ENCODE measurements at places on chromosomes 12 and 14.

DNA sequence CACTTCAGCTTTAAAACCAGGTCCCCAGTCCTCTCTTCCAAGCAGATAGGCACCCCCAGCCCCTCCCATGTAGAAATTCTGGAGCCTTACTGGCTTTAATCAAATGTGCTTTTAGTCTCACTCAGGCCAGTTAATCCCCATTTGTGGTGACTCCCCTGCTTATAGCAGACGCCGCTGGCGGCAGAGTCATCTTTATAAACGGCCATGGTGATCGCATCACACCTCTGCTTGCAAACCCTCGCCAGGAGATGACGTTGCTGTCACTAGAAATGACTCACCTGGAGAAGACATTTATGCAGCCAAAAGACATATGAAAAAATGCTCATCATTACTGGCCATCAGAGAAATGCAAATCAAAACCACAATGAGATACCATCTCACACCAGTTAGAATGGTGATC is 369.3 kb downstream of the VRK1 start:
- no peak for DNase-seq

GRCh38 chr12:92073094-92073493 is 72.6 kb downstream of the BTG1 start:
- no peak for DNase-seq

DNA sequence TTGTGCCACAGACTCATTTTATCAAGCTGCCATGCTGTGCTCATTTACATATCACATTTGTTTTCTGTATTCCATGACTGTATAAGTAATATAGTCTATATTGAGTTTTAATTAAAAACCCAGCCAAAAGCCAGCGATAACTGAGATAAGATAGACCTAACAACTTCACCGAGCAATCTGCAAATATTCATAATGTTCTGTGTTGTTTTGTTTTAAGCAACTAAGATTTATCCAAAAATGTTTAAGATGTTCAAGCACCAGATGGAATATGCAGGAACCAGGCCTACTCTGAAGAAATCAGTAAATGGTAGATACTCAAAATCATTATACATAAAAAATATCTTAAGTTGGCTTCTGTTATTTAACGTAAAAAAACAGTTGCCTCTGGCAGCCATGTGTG is 295.3 kb downstream of the ITPR2 start:
- DNase-seq: no peak

DNA sequence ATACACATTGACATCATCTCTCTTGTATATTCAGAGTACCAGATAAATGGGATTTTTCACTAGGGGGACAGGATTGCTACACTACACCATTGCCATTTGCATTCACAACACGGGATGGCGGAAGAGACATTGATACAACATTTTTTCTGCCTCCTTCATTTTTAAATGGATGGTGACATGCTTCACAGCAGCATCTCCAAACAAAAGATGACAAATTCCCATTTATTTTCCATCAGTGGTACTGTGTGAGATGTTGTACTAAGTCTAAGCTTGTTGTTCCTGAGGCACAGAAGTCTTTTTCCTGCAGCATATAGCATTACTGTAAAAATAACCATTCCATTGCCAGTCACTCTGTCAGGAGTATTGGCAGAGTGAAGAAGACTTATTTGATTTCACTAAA is 912.7 kb downstream of the NRXN3 start:
- no peak for DNase-seq

DNA sequence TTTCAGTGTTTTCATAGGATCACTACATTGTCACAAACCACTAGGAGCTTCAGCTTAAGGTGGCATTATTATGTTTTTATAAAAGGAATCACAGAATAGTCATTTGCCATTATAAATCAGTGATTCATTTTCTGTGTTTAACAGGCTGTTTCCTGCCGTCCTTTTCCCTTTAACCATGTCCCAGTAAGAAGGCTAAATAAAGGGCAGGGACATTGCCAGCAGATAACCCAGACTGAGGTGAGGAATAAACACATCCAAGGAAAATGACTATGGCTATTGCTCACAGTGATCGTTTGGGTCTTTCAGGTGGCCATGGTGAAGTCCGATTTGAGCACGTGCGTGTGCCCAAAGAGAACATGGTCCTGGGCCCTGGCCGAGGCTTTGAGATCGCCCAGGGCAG is 17.9 kb upstream of the ALDH2 start:
- DNase-seq: no peak

DNA sequence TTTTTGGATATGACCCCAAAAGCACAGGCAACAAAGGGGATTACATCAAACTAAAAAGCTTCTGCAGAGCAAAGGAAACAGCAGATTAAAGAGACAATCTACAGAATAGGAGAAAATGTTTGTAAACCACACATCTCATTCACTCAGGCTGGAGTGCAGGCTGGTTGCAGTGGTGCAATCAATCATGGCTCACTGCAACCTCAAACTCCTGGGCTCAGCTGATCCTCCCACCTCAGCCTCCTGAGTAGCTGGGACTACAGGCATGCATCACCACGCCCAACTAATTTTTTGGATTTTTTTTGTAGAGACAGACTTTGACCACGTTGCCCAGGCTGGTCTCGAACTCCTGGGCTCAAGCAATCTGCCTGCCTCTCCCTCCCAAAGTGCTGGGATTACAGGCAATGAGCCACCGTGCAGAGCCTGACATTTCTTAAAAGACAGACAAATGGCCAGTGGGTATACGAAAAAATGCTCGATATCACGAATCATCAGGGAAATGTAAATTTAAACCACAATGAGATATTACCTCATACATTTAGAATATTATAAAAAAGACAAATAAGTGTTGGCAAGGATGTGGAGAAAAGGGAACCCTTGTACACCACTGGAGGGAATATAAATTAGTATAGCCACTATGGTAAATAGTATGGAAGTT is 9.8 kb downstream of the NCKAP5L start:
- no peak for DNase-seq

GRCh38 chr14:58488550-58488949 is 61.0 kb downstream of the KIAA0586 start:
- DNase-seq: no peak

DNA sequence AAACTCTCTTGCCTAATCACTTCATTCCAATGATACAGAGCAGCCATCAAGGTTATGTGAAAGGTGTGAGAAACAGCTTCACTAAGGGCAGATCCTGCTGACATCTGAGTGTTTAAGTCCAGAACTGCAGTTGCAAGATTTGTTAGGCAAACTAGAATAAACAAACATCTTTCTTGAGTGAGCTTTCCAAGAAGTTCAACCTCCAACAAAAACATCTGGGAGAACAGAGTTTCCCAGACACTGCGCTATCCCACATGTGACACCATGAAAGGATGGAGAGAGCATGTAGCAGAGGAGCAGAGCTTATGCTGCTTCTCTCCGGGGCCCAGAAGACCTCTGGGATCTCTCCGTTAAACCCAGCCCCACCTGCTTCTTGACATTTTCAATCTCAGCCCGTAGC is 5.6 kb downstream of the KRT76 start:
- DNase-seq: no peak

GRCh38 chr12:63302269-63302940 is 151.4 kb upstream of the AVPR1A start:
- no peak for DNase-seq

GRCh38 chr12:42309996-42310395 is 15.9 kb downstream of the ZCRB1 start:
- no peak for DNase-seq

GRCh38 chr12:54522243-54522642 is 24.7 kb downstream of the NCKAP1L start:
- DNase-seq: no peak

GRCh38 chr12:104478396-104479122 is 21.8 kb downstream of the CHST11 start:
- no peak for DNase-seq

- DNase-seq: peak; percentile 85
These were observed 143.7 kb upstream of the FRMD6 start for GRCh38 chr14:51507906-51508511.

DNA sequence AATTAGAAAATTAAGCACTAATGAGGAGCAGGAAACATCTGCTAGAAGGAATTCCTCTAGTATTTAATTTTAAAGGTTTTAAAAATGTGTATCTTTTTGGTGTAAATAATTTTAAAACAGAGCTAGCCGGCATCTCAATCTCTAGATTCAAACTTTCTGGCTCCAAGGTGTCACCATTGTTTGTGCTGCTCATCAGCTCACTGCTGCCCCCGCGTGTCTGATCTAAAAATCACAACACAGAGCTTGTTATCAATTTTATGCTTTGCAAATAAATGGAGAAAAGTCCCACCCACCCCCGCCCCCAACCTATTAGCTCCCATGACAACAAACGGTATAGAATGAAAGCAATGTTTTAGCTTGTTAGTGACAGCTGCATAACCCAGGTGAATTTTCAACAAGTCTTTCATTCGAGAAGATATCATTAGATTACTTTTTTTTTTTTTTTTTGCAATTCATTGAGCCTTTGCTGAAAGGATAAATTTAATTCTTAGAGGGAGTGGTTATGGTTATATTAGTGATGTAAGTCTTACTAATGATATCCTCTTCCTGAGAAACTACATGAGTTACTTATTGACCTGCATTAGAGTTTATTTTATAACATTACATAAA is 11.3 kb upstream of the ABHD12B start:
- DNase-seq: peak; percentile 72

GRCh38 chr12:103308396-103308795 is 187.4 kb downstream of the C12orf42 start:
- DNase-seq: no peak

DNA sequence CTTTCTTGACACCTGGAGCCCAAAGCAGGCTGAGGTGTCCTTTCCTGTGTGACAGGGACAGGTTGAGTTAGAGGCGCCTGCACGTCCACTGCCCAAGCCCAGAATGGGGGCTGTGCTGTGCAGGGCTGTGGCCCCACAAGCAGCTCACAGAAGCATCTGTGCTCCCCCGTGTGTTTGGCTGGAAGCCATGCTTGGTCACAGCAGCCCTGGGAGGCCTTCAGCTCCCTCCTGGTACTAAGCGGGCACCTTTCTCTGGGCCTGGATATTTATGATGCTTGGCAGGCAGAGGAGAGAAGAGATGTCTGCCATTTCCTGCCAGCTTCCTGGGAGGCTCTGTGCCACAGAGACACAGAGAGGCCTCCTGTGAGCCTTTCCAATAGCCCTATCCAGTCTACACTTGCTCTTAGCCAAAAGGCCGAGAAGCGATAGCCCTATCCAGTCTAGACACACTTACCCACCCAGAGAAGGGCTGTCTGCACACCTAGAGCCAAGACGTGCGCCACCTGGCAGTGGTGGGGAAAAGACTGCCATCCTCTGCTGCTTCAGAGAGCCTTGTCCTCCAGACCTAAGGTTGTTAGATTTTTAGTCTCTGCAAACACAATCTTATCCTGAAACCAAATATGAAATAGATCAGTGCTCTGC is 117.4 kb downstream of the GCH1 start:
- DNase-seq: no peak

GRCh38 chr12:103758310-103759089 is 82.5 kb downstream of the NT5DC3 start:
- DNase-seq: no peak

GRCh38 chr12:50453872-50454271 is 50.9 kb upstream of the DIP2B start:
- DNase-seq: no peak

DNA sequence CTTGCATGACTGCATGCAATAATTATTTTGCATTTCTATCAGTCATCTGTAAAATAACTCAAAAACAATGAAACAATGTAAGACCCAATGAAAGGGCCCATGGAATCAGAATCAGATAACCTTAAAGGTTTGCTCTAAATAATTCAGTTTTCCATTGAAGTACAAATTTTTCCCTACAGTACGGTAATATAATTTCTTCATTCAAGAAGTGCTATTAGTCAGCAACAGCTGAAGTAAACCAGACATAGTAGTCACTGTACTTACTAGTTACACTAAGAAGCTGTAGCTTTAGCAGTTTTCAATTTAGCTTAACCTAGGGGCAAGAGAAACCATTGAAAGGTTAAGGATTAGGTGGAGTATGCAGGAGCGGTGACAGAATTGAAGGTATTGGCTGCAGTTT is 43.5 kb downstream of the BCAT1 start:
- DNase-seq: no peak

DNA sequence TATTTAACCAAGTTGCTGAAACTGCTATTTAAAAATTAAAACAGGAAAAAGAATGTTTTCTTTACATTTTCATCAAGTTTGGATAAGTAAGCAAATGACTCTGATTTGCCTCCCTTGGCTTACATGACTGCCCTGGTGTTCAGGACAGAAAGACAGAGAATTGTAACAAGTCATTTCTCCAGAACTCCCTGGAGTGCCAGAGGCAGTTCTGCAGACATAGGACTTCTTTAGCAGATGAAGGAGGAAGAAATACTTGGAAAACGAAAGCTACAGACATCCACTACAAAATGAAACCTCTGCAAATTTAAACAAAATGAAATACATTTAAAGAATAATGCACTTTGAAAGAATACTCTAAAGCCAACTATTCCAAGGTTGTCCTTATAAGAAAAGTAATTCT is 253.9 kb downstream of the LRFN5 start:
- no peak for DNase-seq

DNA sequence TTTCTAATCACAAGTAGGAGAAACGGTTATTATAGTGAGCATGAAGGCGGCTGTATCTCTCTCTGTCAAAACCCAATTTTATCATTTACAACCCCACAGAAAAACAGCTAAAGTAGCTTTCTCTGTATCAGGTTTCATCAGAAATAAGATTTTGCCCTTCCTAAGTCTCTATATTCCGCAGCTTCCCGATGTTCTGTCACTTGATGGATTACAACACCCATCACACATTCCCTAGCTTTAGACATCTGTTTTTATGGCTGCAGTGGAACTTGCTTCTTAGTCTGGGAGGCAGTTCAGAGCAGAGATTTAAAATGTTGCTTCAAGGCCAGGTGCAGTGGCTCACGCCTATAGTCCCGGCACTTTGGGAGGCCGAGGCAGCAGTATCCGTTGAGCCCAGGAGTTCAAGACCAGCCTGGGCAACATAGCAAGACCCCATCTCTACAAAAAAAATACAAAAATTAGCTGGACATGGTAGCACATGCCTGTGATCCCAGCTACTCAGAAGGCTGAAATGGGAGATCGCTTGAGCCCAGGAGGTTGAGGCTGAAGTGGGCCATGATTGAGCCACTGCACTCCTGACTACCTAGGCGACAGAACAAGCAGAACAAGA is 27.6 kb upstream of the FOXN3 start:
- no peak for DNase-seq

GRCh38 chr14:88411039-88411438 is 25.6 kb downstream of the SPATA7 start:
- no peak for DNase-seq

DNA sequence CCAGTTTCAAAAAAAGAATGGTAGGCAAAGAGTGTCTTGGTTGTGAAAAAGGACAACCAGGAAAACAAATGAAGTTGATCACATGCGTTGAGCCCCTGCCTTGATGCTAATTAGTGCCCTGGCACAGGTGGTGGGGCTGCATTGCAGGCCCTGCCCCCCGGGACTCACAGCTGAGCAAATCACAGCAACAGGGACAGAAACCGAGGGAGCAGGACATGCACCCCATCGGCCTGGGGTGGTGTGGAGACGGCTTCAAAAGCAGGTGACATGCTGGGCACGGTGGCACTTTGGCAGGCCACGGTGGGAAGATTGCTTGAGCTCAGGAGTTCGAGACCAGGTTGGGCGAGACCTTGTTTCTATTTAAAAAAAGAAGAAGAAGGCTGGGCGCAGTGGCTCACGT is 1.1 kb upstream of the PAPLN start:
- DNase-seq: no peak
